ENCODE measurements at places on chromosomes 5 and 9. TPM values are rescaled to one million over a fixed set of nuclear protein-coding genes. Genes with fewer than 3 reads are reported as not detected.
A peak's percentile ranks its signal among the peaks of the same experiment; 100 is the strongest.

DNA sequence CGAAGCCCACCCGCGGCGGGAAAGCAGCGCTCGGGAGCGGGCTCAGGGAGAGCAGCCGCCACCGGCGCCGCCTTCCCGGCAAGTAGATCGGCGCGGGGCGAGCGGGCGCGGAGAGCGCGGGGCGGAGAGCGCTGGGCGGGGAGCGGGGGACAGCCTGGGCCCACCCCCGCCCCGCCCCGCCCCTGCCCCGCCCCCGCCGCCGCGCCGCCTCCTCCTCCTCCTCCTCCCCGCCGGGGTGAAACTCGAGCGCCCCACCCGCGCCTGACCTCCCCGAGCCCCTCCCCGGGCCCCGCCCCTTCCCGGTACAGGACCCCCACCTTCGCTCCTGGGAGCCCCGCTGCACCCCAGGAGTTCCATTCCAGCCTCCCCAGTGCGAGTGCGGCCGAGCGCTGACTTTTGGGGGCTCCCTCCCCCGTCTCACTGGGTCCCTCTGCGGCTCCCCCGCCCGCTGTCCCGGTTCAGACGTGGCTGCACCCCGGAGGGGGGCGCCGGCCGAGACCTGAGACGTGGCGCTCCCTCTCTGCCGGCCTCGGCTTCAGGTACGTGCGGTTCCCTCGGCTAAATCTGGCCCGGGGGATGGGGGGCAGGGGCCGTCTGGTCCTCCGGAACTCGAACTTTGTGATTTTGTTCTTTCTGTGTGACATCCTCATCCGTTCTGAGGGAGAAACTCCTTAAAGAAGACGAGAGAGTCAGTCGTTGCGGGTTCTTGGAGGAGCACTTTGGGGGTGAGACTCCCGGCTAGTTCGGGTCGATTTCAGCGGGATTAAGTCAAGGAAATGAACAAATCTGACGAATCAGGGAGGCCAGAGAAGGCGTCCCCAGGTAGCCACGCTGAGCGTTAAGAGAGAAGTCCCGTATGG lies at the start of gene SEMA5A:
Gene SEMA5A, minus strand, starts transcription at position 84 of the 860 bp plus-strand sequence. CDS start 166,129 bp downstream, outside the sequence.
- no peaks in the 10 kb centered on the region for H3K27me3 ChIP-seq
- peaks cover 42% of the 10 kb centered on the region for H3K4me1 ChIP-seq
- DNase-seq = peak; percentile 93
- peaks cover 26% of the 10 kb centered on the region for H3K36me3 ChIP-seq
- H3K27ac ChIP-seq = peak within 1 kb of the TSS; percentile 95

GRCh38 chr9:14907360-14907685 lies 2.9 kb downstream of the FREM1 start:
- DNase-seq = no peak
- peaks cover 2% of the 10 kb centered on the region for H3K27me3 ChIP-seq
- peaks cover 7% of the 10 kb centered on the region for H3K4me1 ChIP-seq

DNA sequence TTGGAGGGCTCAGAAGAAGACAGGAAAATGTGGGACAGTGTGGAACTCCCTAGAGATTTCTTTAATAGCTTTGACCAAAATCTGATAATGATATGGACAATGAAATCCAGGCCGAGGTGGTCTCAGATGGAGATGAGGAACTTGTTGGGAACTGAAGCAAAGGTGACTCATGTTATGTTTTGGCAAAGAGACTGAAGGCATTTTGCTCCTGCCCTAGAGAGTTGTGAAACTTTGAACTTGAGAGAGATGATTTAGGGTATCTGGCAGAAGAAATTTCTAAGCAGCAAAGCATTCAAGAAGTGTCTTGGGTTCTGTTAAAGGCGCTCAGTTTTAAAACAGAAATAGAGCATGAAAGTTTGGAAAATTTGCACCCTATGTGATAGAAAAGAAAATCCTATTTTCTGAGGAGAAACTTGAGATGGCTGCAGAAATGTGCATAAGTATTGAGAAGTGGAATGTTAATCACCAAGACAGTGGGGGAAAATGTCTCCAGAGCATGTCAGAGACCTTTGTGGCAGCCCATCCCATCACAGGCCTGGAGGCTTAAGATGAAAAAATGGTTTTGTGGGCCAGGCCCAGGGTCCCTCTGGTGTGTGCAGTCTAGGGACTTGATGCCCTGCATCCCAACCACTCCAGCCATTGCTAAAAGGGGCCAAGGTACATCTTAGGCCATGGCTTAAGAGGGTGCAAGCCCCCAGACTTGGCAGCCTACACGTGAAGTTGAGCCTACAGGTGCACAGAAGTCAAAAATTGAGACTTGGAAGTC lies 463.7 kb upstream of the TLE4 start:
- no peak overlapping the region for H3K4me3 ChIP-seq
- no peaks in the 10 kb centered on the region for H3K36me3 ChIP-seq
- H3K27ac ChIP-seq = no peak overlapping the region
- peaks cover 22% of the 10 kb centered on the region for H3K4me1 ChIP-seq
- no peak for DNase-seq
- H3K27me3 ChIP-seq = no peaks in the 10 kb centered on the region

DNA sequence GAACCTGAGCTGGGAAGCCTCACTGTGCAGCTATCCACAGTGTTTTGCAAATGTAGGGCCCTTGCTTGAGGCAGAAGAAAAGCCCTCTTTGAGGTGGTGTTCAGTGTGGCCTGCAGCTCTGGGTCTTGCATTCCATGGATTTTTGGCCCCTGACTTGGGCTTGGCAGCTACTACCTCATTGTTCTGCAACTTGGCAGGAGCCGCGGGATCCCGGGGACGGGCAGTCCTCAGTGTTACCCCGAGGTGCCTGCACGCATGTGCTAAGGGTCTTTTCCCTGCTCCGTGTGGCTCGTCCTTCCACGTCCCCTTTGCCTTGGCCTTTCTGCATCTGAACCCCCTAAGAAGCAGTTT lies 39.8 kb downstream of the NEK6 start:
- H3K4me1 ChIP-seq = peaks cover 82% of the 10 kb centered on the region
- H3K36me3 ChIP-seq = peaks cover 9% of the 10 kb centered on the region
- H3K27ac ChIP-seq = peak overlapping the region; percentile 84
- H3K27me3 ChIP-seq = no peaks in the 10 kb centered on the region

DNA sequence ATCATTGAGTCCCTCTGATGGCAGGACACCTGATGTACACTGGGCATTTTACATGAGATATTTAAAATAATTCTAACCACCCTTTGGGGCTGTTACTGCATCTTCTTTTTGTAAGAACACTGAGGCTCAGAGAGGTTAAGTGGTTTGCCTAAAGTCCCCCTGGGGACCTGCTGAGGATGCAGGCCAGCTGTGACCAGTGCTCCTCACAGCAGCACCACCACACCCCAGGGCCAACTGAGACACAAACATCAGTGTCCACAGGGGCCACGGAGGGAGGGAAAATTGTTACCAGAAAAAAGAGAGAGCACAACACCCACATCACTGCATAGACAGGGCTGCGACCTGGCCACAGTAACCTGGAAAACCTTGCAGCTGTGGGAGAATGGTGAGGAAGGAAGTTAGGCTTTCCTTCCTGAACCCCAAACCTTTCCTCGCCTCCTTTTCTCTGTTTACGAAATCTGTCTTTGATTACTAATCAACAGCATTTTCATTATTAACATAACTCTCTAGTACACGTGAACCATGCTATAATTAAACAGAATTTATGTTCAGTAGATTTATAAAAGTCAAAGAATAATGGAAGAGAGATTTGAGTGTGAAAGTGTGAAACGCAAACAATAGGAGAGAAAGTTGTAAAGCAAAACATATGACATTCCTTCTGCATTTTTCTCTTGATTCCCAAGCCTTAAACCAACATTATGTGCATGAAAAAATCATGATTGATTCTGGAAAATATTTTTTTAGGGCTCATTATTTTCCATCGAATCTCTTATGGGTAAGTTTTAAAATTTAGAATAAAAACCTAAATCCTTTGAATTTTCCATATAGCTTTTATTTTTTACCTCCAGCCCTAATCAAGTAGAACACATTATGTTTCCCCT lies 228.1 kb upstream of the DAPK1 start:
- H3K36me3 ChIP-seq = peaks cover 13% of the 10 kb centered on the region
- H3K4me1 ChIP-seq = peaks cover 75% of the 10 kb centered on the region
- peak overlapping the region; percentile 51 for H3K4me3 ChIP-seq
- H3K27ac ChIP-seq = peak overlapping the region; percentile 98

GRCh38 chr9:96171728-96172127 lies 130.2 kb downstream of the HSD17B3 start:
- DNase-seq = no peak
- peaks cover 30% of the 10 kb centered on the region for H3K4me1 ChIP-seq
- no peaks in the 10 kb centered on the region for H3K36me3 ChIP-seq

GRCh38 chr5:59543821-59544442 lies 349.6 kb downstream of the PDE4D start:
- H3K4me1 ChIP-seq = peaks cover 19% of the 10 kb centered on the region
- no peak for DNase-seq
- no peaks in the 10 kb centered on the region for H3K27me3 ChIP-seq
- no peaks in the 10 kb centered on the region for H3K36me3 ChIP-seq
- no peak overlapping the region for H3K4me3 ChIP-seq
- no peak overlapping the region for H3K27ac ChIP-seq

- peaks cover 92% of the 10 kb centered on the region for H3K4me1 ChIP-seq
- no peaks in the 10 kb centered on the region for H3K36me3 ChIP-seq
- H3K27me3 ChIP-seq = no peaks in the 10 kb centered on the region
Observed at GRCh38 chr5:14191325-14191724, 48.2 kb downstream of the TRIO start.

GRCh38 chr5:131460867-131461572 lies 174.0 kb downstream of the RAPGEF6 start:
- no peak overlapping the region for H3K27ac ChIP-seq
- H3K36me3 ChIP-seq = peaks cover 16% of the 10 kb centered on the region
- H3K27me3 ChIP-seq = no peaks in the 10 kb centered on the region
- DNase-seq = no peak
- H3K4me1 ChIP-seq = peaks cover 10% of the 10 kb centered on the region

GRCh38 chr5:116467465-116467843 lies 107.2 kb downstream of the SEMA6A start:
- H3K27me3 ChIP-seq = no peaks in the 10 kb centered on the region
- no peak overlapping the region for H3K27ac ChIP-seq
- peaks cover 10% of the 10 kb centered on the region for H3K36me3 ChIP-seq
- no peaks in the 10 kb centered on the region for H3K4me1 ChIP-seq

GRCh38 chr9:98445576-98445975 lies 190.1 kb upstream of the TBC1D2 start:
- no peaks in the 10 kb centered on the region for H3K36me3 ChIP-seq
- peak; percentile 59 for DNase-seq
- H3K4me3 ChIP-seq = no peak overlapping the region
- H3K27ac ChIP-seq = no peak overlapping the region
- no peaks in the 10 kb centered on the region for H3K4me1 ChIP-seq
- H3K27me3 ChIP-seq = peaks cover 17% of the 10 kb centered on the region

- H3K27me3 ChIP-seq = no peaks in the 10 kb centered on the region
- DNase-seq = no peak
- H3K36me3 ChIP-seq = no peaks in the 10 kb centered on the region
- no peak overlapping the region for H3K4me3 ChIP-seq
- H3K4me1 ChIP-seq = no peaks in the 10 kb centered on the region
- H3K27ac ChIP-seq = no peak overlapping the region
Observed at GRCh38 chr9:74645007-74645639, 148.0 kb downstream of the RORB start.

DNA sequence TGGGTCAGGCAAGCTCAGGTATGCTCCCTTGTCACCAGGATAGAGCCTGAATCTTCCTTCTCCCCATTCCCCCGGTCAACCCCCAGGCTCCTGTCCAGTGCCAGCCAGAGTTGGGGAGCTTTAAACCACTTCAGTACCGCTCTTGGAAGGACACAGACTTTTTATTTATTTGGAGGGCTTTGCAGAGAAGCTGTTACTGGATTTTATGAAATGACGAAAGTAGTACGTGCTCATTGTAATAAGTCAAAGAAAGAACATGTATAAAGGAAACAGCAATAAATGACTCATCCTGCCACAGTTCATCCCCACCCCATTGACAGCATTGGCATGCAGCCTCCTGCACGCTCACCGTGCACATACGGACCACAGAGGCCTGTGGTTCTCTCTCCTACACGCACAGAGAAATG lies 230.3 kb downstream of the AUH start:
- H3K4me1 ChIP-seq = peaks cover 37% of the 10 kb centered on the region
- peak overlapping the region; percentile 95 for H3K27ac ChIP-seq
- H3K27me3 ChIP-seq = no peaks in the 10 kb centered on the region
- H3K36me3 ChIP-seq = no peaks in the 10 kb centered on the region
- no peak for DNase-seq
- no peak overlapping the region for H3K4me3 ChIP-seq

DNA sequence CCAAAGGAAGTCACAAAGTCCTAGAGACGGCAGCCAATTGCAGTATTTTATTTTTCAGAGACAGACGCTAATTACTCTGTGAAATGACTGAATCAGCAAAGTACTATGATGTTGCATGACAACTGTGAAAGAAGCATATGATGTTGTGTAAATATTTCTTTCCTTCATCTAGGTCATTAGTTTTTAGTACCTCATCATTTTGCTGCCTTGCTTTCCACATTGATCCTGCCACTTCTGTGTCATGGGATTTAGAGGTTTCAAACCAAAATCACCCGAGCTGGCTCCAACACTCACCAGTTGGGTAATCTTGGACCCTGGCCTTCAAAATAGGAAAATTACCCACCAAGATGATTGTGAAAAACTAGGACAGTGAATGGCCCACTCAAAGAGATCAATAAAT lies 585.2 kb downstream of the ACTL7B start:
- DNase-seq = no peak
- no peaks in the 10 kb centered on the region for H3K36me3 ChIP-seq
- peaks cover 28% of the 10 kb centered on the region for H3K4me1 ChIP-seq
- no peak overlapping the region for H3K4me3 ChIP-seq
- H3K27me3 ChIP-seq = no peaks in the 10 kb centered on the region

- no peak overlapping the region for H3K27ac ChIP-seq
- H3K4me3 ChIP-seq = no peak overlapping the region
- DNase-seq = no peak
Observed at GRCh38 chr5:133460172-133460758, 152.1 kb downstream of the FSTL4 start.

DNA sequence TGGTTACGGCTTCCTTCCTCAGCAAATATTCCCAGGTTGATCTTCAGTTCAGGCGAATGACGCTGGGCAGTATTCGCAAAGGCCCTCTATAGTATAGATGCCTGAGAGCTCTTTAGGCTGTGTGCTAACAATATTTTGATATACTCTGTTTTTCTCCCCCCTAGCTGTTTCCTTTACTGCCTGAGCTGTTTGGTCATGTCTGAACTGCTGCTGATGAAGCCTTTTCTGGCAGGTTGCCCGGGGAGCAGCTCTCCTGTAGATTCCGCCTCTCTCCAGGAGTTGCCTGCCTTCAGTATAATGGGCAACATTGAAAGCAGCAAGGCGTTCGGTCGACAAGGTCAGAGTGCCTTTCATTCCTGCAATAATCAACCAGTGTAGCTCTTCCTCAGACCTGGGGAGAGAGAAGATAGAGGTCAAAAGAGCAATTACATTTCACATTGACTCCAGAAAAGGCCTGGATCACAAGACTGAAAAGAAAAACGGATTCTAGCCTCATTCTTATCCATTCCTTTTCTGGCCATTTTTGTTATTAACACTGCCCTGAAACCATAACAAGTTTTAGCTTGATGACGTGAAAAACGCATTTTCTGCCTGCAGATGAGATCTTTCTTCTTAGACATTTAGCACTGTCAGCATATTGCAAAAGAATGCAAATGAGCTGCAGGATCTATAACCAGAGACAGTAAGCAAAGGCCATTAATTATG lies 60.1 kb upstream of the ZNF608 start:
- peaks cover 22% of the 10 kb centered on the region for H3K4me1 ChIP-seq
- peak; percentile 94 for DNase-seq
- H3K36me3 ChIP-seq = no peaks in the 10 kb centered on the region

GRCh38 chr5:104018299-104018698 lies 455.7 kb upstream of the NUDT12 start:
- H3K4me3 ChIP-seq = no peak overlapping the region
- no peaks in the 10 kb centered on the region for H3K27me3 ChIP-seq
- H3K27ac ChIP-seq = no peak overlapping the region
- H3K4me1 ChIP-seq = no peaks in the 10 kb centered on the region

The SHOC1 gene
- not detected for total RNA-seq

The C1QTNF3 gene
- total RNA-seq = 3.3 TPM

The IFNK gene
- total RNA-seq = not detected

The EQTN gene
- not detected for total RNA-seq

The KIF12 gene
- 0.47 TPM for total RNA-seq

The ITK gene
- total RNA-seq = not detected

The C5orf63 gene
- 0.08 TPM for total RNA-seq

The DCAF10 gene
- 27.7 TPM for total RNA-seq

The RBM22 gene
- total RNA-seq = 43.6 TPM

The BARHL1 gene
- total RNA-seq = not detected

Measured in osteocyte (in vitro differentiated cells).